Stimulated activated CD8-positive, alpha-beta memory T cell treated with anti-CD3 and anti-CD28 coated beads, Interleukin-15, amount 100 ng/mL, for 24 hours (primary cell): ENCODE measurements at places on chromosomes 12 and 14.

- no peak for DNase-seq
These were observed 63.3 kb upstream of the HSPB8 start for GRCh38 chr12:119115296-119115905.

- no peak for DNase-seq
These were observed 144.5 kb downstream of the LLPH start for GRCh38 chr12:65986047-65986446.

GRCh38 chr12:47408171-47408871 is 297.5 kb downstream of the RPAP3 start:
- DNase-seq: no peak

GRCh38 chr12:46445551-46446235 is 73.1 kb upstream of the SLC38A2 start:
- DNase-seq: no peak

DNA sequence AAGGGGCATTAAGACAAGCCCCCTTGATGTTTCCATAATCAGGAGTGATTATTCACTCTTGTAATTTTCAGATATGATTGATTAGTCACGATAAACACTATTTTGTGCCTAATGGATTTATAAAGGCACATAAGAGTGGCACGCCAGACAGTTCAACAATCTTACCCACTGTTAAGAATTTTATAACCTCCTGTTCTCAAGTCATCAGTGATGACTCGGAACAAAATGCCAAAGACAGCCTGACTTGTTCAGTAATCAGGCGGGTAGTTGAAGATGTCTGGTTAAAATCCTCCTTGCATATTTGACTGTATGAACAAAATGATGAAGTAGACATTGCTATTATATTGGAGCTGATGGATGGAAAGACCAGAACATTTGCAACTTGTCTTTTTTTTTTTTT is 212.1 kb upstream of the RMST start:
- no peak for DNase-seq

- no peak for DNase-seq
These were observed 3.0 kb downstream of the SMCO3 start for GRCh38 chr12:14810953-14811483.

DNA sequence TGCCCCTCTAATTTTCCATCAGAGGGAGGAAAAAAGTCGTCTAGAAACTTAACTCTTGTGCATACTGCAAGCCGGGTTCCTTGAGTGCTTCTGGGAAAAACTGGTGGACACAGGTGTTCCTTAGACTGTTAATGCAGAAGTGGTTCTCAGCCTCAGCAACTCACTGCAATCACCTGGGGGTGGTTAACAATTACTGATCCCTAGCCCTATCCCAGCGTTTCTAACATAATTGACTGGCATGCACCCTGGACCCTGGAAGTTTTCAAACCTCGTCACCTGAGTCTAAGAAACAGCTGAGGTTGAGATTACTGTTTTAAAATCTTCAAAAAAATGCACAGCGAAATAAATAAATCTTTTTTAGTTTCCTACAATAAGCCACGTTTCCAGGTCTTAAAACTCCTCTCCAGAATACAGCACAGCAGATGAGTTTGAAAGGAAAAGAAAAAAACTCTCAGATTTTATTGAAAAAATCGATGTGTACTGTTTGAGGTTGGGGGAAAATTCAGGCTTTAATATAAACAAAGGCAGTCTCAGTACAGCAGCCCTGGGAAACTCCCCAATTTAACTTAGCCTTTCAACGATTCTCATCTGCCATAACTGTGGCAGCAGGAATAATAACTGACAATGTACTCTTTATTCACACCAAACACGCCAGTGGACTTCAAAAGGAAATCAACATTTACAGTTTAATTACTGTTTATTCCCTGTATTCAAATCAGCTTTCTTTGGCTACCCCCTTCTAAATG is 45.4 kb downstream of the PHLDA1 start:
- no peak for DNase-seq

- no peak for DNase-seq
These were observed 111.1 kb downstream of the KITLG start for GRCh38 chr12:88469154-88469553.

DNA sequence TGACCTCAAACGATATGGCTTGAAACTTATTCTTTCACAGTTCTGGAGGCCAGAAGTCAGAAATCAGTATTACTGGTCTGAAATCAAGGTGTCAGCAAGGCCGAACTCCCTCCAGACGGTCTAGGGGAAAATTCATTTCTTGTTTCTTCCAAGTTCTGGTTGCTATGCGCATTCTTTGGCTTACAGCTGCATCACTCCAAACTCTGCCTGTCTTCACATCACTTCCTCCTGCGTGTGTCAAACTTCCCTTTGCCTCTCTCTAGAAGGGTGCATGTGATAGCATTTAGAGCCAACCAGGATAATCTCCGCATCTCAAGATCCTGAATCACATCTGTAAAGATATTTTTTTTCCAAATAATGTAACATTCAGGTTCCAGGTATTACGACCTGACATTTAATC is 62.8 kb downstream of the DENND5B start:
- DNase-seq: no peak

DNA sequence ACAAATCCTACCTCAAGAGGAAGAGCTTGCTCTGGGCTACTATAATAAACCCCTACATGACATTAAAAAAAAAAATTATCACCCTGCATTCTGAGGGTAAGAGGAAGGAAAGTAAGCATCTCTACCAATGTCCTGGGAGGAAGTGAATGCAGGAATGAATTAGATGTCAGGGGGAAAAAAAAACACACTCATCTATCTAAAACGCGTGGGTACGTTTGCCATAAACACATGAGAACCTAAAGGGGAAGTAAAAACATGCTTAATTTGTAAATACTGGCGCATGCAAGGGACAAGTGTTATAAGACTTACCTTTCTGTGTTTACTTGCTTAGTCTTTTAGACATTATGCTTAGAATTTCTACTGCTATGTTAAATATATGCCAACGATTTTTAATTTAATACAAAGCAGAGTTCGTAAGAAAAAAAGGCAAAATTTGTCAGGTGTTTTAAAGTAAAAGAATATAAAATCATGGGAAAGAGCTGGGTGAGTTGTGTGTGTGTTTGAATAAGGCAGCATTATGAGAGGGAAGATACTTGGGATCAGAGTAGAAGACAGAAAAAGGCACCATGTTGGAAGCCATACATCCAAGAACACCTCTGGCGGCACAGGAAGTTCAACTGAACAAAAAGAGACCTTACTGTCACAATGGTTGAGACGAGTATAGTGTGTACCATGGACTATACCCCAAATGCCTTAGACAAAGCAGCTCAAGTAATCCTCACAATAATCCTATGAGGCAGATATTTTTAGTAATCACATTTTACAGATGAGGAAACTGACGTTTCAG is 1.5 kb downstream of the TMED8 start:
- no peak for DNase-seq

DNA sequence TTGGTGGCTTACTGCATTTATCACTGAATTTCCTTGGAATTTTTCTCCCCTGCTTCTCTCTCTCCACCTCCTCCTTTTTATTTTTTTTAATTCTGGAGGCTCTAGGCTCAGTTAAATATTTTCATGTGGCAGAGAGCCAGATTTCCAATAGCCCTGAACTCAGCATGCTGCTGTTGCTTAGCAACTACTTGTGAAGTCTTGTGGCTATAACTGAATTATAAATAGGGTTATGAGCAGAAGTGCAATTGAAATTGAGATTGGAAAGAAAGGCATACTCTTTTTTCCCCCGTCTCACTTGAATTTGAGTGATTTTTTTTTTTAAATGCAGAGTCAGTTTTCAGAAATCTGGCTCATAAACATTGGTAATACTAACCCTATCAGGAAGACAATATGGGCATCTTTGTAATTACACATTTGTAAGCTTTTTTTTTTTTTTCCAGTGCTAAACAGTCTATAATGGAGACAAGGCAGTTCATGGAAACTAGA is 38.3 kb downstream of the ATF7IP start:
- DNase-seq: no peak

- DNase-seq: no peak
These were observed 32.3 kb upstream of the RAD51AP1 start for GRCh38 chr12:4506430-4506829.

- DNase-seq: no peak
These were observed 170.8 kb downstream of the EGLN3 start for GRCh38 chr14:33780035-33780434.

DNA sequence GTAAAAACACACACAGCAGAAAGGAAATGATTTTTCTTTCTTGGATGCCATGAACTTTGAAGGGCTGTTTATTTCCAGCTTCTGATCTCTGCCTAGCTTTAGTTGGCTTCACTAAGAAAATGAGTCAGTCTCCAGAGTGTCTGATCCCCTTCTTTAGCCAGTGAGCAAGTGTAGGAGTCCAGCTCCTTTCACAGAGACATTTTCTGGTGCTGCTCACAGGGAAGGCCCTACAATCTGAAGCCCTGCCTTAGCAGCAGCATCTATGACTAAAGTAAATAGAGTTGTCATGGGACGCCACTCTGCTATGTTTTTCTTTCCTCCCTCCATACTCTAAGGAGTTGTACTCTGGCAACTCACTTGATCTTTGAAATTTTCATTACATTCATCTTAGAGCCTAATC is 103.5 kb downstream of the RPAP3 start:
- no peak for DNase-seq

- no peak for DNase-seq
These were observed 26.2 kb downstream of the KITLG start for GRCh38 chr12:88553941-88554658.

DNA sequence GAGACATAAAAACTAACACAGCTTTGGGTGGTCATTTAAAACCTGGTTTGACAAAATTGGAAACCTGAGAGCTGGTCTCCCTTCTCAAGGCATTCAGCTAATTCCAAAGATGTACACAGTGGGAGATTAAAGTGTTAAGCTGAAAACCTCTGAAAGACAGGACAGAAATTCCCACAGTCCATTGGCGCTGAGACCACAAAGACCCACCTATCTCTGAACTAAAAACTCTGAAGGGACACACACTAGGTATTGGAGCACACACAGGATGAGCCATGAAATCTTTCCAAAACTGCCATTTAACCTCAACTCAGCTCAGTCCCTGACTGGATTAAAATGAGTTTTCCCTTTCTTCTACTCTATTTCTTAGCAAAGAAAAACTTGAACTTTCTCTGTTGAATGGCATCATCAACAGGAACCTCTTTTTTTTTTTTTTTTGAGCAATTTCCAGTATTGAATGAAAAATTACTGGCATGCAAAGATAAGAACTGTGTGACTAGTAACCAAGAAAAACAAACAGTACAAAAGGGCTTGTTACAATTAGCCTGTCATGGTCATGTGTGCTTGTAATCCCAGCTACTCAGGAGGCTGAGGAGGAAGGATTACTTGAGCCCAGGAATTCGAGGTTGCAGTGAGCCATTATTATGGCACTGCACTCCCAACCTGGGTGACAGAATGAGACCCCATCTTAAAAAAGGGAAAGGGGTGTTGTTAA is 82.4 kb downstream of the IPO8 start:
- no peak for DNase-seq

- DNase-seq: no peak
These were observed 96.8 kb downstream of the PPHLN1 start for GRCh38 chr12:42422785-42423184.

DNA sequence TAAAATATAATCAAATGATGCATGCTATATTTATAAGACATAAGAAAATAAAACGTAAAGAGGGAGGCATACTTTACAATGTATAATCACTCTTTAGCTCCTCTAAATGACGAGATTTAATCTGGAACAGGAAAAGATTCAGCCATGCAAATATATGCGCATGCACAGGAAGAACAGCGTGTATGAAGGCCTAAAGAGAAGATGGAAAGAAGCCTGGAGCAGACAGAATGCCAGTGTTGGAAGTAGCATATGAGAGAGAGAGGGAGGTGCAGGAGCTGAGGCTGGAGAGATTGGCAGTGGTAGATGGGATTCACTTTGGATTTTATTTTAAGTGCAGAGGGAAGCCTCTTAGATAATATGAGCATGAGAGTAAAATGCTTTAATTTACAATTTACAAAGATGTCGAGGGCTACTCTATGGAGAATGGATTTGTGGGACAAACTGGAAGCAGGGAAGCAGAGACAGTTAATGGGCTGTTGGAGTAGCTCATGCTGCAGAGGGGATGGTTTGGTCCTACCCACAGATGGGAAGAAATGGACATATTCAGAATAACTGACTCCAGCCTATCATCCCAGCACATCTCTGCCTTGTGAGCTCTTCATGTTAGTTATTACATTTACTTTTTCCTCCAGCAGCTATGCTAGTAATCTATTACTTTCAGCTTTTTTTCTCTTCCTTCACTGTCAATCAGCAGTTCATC is 411.1 kb downstream of the TMTC2 start:
- DNase-seq: no peak

DNA sequence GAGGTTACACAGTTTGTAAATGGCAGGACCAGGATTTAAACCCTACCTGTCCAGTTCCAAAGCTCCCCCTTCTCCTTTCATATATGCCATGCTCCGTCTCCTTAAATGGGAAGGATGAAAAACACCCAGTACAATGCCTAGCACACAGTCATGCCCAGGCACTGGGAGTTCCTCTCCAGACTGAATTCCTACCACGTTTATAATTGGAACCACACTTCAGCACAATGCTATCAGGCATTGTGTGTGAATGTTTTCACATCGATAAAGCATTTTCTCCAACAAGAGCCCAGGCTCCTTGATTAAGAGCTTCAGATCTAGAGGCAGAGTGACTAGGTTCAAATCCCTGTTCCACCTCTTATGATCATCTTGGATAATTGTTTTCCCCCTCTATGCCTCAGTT is 2.7 kb upstream of the NUAK1 start:
- no peak for DNase-seq

- DNase-seq: no peak
These were observed 51.9 kb upstream of the A2ML1 start for GRCh38 chr12:8770499-8770898.

GRCh38 chr14:105529319-105529568 is 2.9 kb downstream of the TMEM121 start:
- no peak for DNase-seq

- DNase-seq: no peak
These were observed 20.6 kb upstream of the PYGL start for GRCh38 chr14:50964683-50965390.

GRCh38 chr12:29743801-29744200 is 39.9 kb downstream of the TMTC1 start:
- DNase-seq: no peak

DNA sequence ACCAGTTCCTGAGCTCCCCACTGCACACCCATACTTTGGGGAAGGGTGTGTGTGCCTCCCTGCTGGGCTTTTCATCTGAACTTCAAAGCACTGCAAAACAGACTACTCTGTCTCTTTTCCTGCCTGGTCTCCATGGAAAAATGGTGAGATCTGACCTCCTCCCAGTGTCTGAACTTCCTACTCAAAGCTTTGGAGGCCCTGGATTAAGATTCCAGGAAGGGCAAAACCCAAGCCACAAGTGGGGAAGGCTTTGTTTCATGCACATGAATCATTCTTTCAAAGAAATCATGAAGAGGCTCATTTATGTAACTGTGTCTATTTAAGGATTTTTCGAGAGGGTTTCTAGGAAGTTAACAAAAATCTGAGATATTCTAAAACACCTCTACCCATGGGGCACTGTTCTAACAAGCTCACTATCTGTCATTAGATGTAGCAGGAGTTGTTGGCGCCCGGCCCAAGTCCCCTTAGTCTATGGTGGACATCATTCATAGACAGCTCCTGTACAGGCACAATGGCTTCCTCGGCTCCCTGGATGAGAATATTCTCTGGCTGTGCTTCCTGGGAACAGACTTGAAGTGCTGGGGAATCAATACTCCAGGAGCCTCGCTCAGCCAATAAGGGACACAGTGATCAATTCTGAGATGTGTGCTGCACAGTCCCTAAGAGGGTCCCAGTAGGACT is 224.0 kb downstream of the KTN1 start:
- no peak for DNase-seq

- no peak for DNase-seq
These were observed 5.6 kb downstream of the HOXC13 start for GRCh38 chr12:53944209-53944608.
